ENCODE measurements at places on chromosomes 13 and 19.

DNA sequence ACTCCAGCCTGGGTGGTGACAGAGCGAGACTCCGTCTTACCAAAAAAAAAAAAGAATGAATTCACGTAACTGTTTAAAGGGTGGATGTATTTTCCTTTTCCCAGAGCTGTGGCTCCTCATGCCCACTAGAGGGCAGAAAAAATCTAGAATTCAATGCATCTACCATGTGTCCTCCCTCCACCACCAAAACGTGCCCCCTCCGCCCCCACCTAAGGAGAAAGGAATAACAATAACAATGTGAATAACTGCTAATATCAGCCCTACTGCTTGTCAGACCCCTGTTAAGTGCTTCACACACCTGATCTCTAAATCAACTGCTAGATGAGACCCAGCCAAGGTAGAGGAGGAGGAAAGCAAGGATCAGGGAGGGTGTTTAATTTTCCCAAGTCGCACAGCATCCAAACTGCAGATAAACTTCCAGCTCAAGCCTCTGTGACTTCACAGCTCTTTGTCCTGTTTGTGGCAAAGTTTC is 20.2 kb upstream of the PNMA8B start:
- no peak for DNase-seq

GRCh38 chr13:31878495-31878894 is 139.2 kb downstream of the RXFP2 start:
- no peak for DNase-seq

- no peak for DNase-seq
Observed at GRCh38 chr19:48859711-48860572, 8.5 kb downstream of the PLEKHA4 start.

DNA sequence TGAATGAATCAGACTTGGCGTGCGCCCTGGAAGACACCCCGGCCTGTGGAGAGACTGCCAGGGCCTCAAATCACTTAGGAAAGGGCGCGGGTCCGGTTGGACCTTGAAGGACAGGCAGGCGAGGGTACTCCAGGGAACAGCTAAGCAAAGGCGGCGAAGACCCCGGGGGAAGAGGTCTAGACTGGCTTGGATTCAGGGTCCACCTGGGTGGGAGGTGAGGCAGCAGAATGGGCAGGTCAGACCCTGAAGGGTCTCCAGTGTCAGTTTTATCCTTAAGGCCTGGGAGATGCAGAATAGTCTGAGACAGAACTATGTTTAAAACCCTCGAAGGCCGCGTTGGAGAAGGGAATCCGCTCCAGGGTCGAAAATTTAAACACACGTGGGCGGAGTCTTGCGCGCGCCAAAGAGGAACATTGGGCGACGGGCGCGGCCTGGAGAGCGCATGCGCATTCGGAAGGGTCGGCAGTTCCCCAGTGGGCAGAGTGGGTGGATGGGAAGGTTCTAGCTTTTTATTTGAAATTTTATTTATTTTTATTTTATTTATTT is 567 bp upstream of the SMG9 start:
- DNase-seq = peak; percentile 84

DNA sequence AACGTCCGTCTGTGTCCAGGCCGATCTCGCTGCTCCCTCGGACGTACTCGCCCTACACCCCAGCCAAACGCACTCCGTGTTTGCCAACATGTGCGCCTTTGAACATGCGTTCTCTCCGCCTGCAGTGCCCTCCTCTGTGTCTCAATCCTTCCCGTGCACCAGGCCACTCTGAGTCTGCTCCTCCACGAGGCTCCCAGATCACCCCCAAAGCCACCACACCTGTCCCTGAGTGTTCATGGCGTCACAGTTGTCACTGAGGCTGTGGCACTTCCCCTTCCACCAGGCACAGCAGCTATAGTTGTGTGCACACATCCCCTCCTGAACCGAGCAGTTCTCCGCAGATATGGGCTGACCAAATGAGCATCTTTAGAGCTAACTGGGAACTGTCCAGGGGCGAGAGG is 35.6 kb downstream of the RASA3 start:
- peak; percentile 58 for DNase-seq

DNA sequence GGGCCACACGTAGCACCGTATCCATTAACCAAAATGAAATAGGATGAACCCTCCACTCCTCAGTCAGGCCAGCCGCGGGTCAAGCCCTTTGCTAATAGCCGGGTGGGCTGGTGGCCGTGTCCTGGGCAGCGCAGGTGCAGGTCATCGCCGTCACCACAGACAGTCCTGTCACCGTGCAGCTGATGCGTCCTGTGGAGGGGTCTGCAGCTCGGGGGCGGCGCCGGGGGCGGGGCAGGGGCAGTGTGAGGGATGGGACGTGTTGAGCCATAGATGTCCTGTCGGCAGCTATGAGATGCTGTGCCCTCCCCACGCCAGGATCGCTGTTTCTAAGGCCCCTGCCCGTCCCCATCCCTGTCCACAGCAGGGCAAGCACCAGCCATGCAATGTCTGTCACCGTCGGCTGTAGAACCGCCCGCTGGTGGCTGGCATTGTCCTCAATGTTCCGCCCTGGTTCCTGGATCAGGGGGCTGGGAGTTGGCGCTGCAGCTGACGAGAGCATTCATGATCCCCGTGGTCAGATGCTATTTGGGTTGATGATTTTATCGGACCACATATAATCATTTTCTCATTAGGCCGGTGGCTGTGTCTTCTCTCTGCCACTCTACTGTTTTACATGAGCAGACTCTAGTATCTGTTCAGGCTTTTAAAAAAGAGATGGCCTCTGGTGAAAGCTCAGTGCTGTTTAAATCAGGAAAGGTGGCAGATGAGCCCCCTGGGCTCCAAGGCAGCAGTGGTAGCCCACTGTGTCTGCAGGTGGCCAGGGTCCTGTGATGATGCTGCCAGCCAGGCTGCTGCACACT is 126.1 kb downstream of the KDM4B start:
- DNase-seq = no peak

- DNase-seq = no peak
Observed at GRCh38 chr19:11175920-11176319, 20.3 kb upstream of the SPC24 start.

DNA sequence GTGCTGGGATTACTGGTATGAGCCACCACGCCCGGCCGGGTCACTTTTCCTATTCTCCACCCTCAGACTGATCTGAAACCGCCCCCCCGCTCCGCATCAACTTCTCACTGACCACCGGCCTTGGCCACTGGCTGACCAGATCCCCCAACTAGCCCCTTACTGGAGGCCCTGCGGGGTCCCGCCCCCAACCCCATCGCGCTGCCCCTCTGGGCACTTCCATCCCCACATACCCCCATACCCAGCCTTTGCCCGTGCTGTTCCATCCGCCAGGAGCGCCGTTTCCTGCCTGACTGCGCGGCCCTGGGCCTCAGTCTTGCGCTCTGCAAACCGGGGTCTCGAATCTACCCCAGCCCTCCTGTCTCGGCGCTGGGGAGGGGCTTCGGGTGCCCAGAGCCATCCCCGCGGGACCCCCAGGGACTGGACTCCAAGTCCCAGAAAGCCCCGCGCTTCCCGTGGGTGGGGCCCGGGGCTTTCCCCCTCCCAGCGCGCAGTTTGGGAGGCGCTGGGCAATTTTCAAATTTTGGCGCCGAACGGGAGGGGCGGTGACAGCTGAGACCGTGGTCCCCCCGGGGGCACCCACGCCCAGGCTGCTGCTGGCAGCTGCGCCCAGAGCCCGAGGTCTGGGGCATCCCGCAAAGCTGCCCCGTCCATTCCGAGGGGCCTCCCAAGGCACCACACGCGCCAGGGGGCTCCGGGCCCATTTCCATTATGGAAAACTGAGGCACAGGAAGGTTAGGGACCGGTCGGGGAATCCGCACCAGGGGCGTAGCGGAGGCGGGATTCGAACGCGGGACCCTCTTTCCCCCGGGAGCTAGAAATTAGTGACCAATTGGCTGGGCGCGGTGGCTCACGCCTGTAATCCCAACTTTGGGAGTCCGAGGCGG is 5.2 kb upstream of the LMNB2 start:
- DNase-seq = no peak

DNA sequence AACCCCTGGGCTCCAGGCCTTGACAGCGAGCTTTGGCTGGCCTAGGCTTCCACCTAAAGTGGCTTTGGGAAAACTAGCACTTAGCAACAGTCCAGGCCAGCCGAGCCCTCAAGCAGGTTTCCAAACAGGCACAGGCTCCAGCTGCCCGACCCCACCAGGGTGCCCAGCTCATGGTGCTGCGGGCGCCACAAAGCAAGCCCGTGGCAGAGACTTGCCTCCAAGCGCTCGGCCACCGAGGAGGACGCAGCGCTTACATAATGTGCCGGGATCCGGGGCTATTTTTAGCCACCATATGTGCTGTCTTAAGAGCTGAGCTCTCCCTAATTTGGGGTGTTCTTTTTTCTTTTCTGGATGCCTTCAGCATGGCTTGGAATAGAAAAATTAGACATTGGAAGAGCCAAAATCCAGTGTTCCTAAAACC is 56.1 kb upstream of the F7 start:
- DNase-seq = no peak

DNA sequence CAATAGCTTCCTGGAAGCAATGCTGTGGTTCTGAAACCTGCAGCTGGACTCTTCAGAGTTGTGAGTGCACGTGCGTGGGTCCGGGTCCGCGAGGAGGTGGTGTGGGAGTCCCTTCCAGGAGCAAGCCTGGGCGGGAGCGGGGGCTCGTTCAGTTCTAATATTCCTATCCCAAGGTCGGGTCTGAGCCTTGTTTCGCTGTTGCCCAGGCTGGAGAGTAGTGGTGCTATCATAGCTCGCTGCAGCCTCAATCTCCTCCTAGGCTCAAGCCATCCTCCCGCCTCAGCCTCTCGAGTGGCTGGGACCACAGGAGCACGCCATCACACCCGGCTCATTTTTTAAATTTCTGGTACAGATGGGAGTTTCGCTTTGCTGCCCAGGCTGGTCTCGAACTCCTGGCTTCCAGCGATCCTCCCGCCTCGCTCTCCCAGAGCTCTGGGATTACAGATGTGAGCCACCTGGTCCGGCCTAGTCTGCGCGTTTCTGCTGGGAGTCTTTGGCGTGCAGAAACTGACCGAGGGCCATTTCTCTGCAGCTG is 625 bp downstream of the ZFP82 start:
- DNase-seq = no peak

DNA sequence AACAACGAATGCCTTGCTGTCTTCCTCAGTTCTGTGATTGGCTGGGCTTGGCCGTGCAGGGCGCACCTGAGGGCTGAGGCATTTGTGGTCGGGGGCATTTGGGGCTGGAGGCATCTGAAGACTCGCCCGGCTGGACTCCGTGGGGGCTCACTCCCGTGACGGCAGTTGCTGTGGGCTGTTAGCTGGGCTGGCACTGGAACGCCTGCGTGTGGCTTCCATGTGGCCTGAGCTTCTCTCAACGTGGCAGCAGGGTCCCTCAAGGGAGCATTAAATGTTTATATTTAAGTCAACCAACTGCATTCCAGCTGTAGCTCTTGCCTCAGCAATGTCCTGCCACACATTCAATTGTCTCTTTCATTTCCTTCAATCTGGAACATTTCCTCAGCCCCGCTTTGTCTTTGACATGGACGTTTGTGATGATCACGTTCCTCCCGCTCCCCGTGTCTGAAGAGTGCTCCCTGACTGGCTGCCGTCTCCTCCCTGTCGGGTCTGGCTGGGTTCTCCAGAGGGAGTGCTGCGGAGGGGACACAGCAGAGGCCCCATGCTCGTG is 21.0 kb downstream of the CCDC8 start:
- no peak for DNase-seq

DNA sequence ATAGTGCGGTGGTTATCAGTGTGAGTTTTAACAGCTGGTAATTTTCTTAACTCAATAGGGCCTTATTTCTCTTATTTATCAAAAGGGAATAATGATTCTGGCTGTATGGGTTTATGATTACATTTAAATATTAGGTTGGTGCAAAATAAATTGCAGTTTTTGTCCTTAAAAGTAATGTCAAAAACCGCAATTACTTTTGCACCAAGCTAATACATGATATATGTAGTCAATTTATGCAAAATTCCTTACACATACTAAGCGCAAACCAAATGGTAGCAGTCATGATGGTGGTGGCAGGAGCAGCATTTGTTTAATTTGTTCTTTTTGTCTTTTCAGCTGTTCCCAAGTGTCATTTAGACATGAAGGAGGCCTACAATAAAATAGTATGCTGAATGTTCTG is 1777.1 kb downstream of the OLFM4 start:
- no peak for DNase-seq

GRCh38 chr19:39671739-39672363 is 16.1 kb downstream of the LGALS16 start:
- no peak for DNase-seq

DNA sequence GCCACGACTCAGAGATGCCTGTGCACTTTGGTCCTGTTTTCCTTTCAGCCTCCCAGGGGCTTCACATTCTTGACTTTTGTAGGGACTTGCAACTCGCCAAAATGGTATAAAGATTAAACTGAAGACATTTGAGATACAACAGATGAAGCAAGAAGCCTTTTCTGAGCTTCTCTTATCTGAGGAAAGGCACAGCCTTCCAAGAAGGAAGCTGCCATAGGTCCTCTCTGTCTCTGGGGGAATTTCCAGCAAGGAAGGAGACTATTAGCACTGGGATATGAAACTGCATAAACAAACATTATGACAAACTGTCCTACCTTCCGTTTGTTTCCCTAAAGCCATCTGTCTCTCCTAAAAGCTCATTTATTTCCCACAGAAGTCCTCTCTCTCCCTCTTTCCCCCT is 39.3 kb downstream of the TGDS start:
- no peak for DNase-seq

- no peak for DNase-seq
Observed at GRCh38 chr19:6292006-6292405, 12.2 kb upstream of the MLLT1 start.

DNA sequence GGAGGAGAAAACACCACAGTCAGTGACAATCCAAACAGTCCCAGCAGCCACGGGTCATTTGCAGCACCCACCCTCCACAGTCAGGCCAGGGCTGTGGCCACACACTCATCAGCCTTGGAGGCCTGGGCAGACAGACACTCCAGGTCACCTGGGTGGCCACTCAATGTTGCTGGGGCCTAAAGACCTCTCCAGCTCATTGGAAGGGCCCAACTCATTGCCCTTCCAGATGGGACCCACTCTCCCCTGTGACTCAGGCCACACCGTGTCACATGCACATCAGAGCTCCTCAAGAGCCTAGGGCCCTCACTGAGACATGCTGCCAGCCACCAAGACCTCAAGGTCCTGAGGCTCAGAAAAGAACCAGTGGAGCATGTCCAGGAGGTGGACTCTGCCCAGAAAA is 22.4 kb downstream of the TUBA3C start:
- no peak for DNase-seq

- no peak for DNase-seq
Observed at GRCh38 chr13:44932850-44933251, 56.4 kb downstream of the NUFIP1 start.

GRCh38 chr13:38395497-38395788 is 45.8 kb downstream of the UFM1 start:
- DNase-seq = no peak

Measured in ascending aorta (tissue), 2 donors.